LoVo (cell line): ENCODE measurements at places on chromosomes 3 and 15.
A peak's percentile ranks its signal among the peaks of the same experiment; 100 is the strongest.

DNA sequence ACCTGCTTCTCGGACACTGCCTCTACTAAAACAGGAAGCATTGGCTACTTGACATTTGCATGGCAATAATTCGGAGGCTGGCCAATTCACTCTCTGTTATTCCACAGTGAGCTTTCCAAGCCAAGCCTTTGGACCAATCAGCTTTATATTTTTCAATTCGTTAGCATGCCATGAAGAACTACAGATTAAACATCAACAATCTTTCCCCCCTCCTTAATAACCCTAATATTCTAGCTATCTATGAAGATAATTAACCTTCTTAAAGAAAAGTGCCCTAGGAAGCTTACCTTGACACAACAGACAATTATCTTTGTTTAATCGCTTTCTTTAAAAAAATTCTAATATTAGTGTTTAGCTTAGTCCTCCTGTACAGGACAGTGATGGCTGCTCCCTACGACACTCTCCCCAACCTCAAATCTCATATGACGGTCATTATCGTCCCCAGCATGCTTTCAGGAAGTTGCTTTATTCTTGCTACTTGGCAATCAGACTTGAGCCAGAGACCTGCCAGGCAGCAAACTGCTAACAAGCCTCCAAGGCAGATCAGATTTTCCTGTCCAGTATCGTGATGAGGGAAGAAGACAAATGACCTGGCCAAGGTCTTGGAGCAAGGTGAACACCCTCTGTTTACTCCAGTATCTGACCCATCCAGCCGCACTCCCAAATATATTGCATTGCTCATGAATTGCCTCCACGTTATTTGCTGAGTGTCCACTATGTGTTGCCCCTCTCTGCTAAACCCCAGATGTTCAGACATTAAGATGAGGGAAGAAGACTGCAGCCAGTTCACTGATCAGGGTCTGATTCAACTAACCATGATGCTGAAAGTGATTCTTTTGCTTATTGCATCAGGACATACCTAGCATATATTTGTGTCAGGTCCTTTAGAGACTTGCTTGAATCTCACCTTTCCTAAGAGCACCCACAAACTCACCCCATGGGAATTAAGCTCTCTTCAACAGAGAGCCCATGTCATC, 68.1 kb upstream of the LPP start:
- DNase-seq, result no peak

DNA sequence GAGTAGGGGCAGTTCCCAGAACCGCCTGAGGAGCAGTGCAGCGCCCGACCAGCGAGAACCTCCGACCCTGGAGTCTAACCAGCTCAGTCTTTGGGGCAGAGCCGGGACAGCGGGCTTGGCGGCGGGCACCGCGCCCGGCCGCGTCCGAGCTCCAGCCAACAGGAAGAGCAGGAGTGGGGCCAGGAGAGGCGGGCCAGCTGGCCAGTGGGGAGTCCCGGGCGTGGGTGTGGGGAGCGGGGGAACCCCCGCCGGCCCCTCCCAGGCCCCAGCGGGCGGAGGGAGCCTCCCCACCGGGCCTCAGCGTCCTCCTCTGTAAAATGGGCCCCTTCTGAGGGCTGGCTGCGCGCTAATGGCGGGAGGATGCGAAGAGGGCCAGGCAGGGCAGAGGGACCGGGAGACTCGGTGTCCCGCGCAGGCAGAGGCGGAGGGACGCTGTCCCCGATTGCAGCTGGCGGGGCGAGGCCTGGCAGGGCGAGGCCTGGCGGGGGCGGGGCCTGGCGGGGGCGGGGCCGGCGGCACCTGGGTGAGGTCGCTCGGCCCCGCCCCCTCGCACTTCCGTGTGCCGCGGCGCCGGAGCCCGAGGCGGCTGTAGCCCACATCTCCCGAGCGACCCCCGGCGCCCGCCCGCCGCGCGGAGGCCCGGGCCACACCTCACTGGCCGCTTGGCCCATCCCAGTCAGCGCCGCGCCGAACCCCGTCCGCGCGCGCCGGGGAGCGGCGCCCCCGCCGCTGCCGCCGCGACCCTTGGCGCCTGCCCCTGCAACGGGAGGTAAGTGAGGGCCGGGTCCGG, at the start of gene PRKCD:
Gene PRKCD (plus strand): TSS at position 550 of the 790 bp plus-strand sequence. CDS start 17,214 bp downstream, outside the sequence.
- peak; percentile 87 for DNase-seq

GRCh38 chr3:182921665-182922355, 58.5 kb downstream of the DCUN1D1 start:
- no peak for DNase-seq

DNA sequence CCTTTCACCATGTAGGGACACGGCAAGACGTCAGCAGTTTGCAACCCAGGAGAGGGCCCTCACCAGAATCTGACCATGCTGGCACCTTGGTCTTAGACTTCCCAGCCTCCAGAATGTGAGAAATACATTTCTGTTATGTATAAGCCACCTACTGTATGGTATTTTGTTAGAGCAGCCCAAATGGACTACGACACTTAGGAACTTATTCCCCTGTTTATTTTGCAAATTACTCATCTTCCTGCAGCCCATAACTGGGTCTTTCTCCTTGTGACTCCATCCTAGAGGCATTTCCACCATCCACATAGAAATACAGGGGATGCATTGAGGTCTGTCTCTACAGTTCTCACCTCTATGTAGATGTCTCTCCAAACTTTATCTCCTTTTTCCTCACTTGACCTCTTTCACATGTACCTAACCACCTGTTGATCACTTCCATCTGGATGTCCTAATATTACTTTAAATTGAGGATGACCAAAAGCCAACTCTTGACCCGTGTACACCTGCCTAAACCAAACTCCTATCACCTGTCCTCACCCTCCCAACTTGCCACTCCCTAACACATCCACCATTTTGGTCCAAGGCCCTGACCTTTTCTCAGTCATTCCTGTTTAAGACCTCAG, 406.0 kb upstream of the WNT5A start:
- no peak for DNase-seq

DNA sequence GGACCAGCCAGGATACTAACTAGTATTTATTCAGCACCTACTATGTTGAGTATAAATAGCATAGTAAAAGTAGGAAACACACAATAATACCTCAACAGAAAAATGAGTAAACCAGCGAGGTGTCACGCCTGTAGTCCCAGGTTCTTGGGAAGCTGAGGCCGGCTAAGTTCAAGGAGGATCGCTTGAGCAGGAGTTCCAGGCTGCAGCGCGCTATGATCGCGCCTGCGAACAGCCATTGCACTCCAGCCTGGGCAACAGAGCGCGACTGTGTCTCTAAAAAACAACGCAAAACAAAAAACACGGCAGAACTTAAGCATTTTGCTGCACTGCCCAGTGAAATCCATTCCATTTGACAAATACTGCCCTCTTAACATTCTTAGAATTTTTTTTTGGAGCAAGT, 1.3 kb upstream of the DENND6A start:
- no peak for DNase-seq

DNA sequence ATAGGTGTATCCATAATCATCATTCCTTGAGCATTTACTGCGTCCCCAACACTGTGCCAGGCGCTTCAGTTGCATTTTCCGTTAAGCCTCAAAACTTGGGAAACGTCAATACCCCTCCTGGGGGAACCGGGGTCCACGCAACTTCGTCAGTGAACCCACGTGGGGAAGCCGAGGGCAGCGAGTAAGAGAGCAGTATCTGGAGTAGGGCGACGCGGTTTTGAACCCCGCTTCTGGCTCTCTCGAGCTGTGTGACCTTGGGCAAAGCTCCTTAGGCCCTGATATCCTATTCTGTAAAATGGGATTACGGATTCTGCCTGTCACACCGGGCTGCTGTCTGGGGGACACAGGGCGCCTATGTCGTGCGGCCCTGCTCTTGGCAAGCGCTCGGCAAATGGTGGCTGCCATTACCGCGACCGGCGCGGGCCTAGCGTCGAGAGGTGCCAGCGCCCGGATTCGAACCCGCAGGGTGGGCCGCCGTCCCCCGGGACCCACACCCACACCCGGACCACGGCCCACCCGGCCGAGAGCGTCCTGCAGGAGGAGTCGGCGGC, 590 bp downstream of the POLG start:
- no peak for DNase-seq

DNA sequence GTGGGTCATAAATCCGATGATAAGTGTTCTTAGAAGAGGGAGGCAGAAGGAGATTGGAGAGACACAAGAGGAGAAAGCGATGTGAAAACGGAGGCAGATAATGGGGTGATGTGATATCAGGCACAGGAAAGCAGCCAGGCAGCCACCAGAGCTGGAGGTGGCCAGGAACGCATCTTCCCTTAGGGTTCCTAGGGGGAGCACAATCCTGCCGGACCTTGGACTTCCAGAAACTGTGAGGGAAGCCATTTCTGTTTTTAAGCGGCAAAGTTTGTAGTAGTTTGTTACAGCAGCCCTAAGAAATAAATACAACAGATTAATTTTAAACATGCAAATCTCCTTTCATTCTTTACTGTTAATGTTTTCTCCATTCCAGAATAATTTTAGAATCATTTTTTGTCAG, 259.9 kb upstream of the TMC3 start:
- DNase-seq, result no peak

- no peak for DNase-seq
These were observed 44.8 kb downstream of the LHFPL4 start for GRCh38 chr3:9508781-9509180.

DNA sequence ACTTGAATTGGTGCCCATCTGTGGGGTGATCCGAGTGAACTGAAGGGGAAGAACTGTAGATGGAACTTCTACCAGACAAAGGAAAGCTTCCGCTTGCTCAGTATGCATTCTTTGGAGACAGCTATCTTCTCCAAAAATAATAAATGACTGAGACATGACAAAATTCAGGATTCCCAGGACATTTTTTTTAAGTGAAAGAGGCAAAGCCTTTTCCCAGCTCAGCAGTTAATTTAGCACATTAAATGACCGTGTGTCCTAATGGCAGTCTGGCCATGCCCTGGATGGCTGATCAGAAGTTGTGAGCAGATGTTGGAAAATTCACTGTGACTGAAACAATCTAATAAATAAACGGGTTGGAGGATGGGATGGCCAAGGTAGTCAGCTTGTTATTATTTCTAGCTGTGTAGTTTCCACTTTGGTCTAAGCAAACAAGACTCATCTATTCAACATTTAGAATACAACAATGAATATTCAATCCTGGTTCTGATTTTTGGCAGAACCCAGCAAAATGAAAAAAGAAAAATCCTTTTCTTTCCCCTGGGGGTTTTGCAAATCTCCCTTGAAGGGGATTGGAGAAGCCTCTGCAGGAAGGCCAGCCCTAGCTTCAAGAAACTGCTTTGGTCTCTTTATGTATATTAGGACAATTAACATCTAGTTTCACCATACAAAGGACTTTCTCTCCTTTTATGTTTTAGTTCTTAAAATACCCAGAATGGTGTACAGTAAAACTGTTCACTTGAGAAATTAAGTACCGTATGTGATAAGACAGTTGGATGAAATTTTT, 540.9 kb upstream of the MDFIC2 start:
- DNase-seq, result no peak

DNA sequence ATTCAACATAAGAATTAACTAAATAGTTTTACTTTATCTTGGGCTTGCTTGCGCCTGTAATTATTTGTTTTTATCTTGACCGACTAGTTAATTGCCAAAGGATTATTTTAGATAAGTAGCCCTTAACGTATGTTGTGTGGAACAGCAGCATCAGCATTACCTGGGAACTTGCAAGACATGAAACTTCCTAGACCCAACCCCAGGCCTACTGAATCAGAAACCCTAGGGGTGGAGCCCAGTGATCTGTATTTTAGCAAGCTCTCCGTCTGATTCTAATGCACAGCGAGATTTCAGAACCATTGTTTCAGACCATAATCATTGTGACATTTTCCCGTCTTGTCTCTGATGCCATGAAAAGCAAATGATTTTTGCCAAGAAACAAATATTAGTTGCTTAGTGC, 31.1 kb downstream of the FILIP1L start:
- DNase-seq, result no peak

DNA sequence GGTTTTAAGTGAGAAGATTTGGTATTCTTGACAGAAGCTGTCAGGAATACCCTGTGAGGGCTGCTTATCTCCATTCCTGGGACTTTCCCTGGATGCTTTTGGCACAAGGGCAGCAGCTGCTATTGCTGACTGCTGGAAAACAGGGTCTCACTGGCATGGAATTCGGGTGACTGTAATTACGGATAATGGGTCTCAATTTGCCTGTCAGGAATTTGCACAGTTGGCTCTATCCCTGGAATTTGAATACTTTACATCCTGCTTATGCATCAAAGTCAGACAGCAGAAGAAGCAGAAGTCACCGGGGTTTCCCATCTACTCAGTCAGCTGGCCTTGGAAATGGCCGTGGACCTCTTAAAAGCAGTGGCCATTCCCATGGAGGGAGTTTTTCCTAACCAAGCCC, 25.9 kb upstream of the AKAP13 start:
- no peak for DNase-seq

DNA sequence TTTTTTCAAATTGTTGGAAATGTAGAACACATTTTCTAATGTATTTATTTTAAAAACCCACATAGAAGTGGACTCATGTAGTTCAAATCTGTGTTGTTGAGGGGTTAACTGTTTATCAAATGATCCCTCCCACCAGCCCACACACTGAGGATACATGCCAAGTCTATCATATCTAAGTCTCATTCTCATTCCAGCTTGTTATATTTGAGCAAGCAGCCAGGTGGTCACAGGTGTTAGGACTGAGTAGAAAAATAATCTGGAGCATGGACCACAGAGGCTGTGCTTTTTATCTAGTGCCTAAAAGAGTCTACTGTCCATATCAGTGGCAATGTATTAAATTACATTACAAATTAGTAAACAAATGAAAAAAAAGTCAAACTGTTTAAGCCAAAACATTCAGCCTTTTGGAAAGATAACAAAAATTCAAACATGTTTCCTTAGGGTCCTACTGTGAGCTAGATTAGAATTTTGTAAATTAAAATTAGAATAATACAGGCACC, 20.7 kb upstream of the SPESP1 start:
- DNase-seq, result no peak

DNA sequence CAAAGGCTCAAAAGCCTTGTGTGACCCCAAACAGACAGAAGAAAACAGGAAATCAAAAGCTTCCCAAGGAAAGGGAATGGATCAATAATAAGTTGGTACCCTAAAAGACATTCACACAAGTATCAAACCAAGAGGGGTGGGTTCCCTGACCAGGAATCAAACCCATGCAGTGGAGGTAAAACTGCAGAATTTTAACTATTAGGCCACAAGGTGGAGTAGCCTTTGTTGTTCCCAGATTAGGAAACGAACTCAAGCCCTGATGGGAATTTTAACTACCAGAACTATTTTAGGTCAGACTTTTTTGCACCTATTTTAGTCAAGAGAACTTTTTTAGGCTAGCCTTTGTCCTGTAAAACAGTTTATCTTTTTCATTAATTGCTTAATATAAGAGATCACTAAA, 31.4 kb downstream of the SETMAR start:
- no peak for DNase-seq

DNA sequence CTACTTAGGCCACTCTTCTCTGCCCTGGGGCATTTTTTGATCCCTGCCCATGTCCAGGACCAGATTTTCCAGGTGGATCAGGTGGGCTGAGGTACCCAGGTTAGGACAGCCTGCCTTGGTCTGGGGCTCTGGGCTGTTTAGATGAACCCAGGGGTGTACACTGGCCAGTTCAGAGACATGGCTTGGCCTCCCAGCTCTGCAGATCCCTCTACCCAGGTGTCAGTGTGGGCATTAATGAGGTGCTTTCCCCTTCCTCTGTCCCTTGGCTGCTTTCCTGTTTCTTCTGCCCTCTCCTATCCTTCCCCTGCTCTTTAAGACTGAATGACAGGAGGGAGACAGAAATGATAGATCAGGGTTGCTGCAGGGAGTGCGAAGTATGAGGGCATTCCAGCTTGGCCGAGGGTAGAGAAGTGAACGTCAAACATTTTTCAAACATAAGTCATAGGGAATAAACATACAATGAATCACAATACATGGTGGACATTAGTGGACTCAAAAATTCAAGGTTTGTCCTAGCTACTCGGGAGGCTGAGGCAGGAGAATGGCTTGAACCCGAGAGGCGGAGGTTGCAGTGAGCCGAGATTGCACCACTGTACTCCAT, 30.5 kb downstream of the RTP1 start:
- no peak for DNase-seq

GRCh38 chr3:6709178-6709577, 151.7 kb upstream of the GRM7 start:
- DNase-seq, result no peak
